GM03348 (cell line): ENCODE measurements at places on chromosomes 3 and 15.
A peak's percentile ranks its signal among the peaks of the same experiment; 100 is the strongest.

GRCh38 chr3:165148876-165149441, 47.2 kb downstream of the SLITRK3 start:
- no peak for DNase-seq

DNA sequence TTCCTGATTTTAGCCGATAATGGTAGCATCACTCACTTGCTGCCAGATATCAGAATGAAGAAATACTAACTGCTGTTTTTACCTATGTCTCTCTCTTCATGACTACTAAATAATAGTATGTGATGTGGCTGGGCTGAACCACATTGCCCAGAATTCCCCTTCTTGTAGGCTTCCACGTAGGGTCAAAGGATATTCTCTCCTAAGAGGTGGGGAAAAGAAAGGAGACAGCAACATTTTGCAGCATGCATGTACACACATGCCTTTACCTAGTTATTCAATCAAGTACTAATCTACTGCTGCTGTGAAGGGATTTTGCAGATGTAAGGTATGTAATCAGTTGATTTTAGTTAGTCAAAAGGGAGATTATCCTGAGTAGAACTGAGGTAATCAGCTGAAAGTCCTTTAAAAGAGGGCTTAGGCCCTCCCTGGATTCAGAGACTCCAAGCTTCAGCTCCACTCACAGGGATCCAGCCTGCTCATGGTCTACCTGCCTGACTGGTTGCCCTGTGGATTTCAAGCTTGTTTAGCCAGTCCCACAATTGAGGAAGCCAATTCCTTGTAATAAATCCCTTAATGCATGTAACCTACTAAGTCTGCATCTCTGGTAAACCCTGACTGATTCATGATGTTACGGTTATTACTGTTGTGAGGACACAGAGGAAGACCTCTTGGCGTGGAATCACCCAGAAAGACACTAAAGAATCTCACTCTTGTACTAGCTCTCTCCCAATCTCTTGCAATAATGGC, 20.4 kb downstream of the PLD1 start:
- no peak for DNase-seq

GRCh38 chr3:125280668-125281361, 68.3 kb upstream of the SLC12A8 start:
- DNase-seq: peak; percentile 26

DNA sequence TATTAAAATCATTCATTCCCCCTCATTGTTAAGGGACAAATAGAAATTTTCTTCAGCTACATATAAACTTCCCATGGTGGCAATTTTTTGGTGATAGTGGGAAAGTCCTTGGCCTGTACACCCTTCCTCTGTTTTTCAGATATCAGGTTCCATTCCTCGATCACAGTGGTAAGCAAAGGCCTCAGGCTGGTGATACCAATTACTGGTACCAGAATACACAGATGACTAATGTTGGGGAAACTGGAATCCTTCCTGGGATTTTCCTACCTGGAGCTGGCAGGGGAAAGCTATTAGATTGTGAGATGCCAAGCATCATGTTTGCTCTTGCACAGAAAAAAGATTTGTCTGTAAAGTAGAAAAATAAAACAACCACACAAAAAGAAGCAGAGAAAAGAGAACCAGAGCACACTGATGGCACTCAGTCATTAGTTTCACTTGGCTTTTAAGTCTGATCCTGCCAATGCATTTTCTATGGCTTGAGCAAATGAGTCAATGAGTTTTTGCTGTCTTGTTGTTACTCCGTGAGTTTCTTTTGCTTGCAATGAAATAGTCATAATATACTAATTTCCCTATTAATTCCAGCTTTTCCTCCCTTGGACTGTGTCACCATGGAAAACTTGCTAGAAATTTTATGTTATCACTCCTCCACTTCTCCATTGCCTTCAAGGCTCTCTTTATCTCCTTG, 795.0 kb downstream of the ROBO1 start:
- DNase-seq: no peak

DNA sequence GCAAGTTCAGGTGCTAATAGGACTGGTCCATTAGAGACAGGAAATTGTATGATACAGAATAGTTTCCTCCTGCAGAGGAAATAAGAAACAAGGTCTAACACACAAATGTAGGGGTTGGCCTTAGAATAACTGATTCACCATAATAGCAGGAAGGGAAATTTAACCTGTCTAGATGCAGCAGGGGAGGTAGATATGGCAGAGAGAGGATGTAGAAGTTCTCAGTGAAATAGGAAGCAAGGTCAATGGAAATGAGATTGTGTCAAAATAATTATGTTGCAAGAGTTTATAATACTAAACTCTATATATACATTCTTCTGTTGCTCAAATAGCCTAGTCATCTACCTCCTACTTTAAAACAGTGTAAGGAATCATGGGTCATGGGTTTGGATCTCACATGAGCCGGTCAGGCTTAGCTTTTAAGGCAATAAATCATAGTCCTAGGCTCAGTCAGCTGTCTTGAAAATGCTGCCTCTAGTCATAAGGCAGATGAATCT, 17.0 kb downstream of the BCL2A1 start:
- DNase-seq: no peak

DNA sequence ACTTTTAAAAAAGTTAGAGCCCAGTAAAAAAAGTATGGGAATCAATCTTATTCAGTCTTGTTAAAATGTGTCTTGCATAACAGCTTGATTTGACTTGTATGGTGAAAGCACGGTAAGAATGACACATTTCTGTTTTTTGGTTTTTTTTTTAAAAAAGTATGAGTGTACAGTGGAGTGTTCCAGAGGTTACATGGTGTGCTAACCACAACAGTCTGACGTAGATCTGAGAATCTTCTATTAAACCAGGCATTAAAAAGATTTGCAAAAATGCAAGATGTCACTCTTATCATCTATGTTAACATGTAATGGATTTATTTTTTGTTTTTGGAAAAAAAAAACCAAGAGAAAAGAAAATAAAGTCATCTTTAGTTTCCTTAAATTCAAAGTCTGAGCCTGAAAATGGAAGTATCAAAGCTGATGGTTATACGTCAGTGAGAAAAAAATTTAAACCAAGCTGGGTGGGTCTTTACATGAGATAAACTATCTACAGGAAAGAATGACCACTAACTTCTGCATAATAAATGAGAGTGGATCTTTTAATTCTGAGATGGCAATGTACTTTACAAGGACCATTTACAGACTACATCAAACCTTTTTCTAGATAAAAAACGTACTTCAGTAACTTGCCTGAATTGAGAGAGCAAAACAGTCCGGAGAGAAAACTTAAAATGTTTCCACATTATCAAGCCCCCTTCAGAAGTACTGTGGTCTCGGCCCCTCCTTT, 1.6 kb downstream of the GABPB1 start:
- peak; percentile 72 for DNase-seq

DNA sequence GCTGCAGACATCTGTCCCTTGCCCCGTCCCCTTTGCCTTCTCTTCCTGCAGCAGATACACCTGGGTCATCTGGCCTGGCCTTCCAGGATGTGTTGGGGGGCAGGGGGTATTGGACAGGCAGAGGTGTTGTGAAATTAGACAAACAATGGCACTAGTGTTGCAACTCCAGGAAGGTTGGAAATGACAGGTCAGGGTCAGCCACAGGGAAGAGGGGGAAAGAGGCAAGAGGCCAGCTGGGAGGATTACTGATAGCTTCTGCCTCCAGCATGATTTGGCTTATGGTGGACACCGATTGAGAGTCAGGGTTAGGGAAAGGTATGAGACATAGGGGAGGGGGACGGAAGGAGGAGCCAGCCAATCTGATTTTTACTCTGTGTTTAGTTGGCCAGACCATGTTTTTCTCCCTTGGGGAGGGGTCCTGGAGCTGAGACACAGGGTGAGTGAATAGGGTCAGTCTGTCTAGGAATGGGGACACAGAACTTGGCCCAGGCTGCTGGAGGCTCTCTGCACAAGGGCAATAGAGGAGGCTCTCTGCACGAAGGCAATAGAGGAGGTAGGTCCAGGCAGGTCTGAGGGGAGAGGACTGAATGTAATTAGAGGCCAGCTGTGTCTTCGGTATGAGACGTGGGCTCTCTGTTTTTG, 3.4 kb upstream of the ATP2B2 start:
- DNase-seq: no peak

DNA sequence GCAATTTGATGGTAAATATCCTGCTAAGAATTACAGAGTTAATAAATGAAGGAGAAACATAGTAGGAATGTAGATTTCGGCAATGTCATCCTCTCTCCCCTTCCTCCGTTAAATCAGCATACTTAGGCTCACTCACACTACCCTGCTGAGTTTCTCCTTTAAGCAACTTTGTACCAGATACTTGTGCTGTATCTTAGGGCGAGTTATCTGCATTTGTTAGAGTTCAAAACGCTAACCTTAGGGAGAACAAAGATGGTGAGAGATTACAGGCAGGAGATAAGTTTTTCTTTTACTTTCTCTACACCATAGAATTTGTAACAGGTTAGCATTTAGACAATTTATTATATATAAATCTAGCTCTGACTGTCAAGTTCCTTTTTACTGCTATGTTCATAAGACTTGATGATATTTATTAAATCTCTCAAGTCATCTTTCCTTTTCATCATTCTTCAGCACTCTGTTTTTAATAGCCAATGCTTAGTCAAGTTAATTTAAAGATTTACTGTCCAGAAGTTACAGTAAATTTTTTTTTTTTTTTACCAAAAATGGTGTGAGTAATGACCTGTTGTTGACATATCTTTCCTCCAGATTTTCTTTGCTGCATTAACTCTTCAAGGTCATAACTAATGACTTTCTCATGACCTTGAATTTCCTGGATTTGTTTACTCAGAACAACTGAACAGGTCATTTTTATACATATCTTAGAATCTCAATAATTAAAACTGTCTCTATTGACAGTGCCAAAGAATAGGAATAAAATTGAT, 22.2 kb downstream of the SUCNR1 start:
- no peak for DNase-seq

- peak; percentile 70 for DNase-seq
Measured at GRCh38 chr3:98817547-98818041, 54.5 kb downstream of the ST3GAL6 start.

DNA sequence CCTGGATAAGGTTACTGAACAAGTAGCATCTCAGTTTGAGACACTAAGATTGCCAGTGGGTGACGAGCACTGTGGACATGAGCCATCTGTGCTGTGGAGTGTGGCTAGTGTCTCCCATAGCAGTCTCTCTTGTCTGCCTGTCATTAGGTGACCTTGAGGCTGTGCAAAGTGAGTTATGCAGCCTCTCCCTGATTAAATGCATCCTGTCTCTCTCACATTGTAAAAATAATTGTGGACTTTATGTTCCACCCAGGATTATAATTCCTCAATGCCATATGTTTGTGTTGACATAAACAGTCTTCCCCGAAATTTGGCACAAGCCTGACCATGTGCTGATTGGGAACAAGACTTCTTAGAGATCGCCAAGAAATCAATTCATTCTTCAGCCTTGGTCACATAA, 168.9 kb downstream of the MYRIP start:
- DNase-seq: no peak

GRCh38 chr3:119500901-119501300, 2.6 kb downstream of the TIMMDC1 start:
- no peak for DNase-seq

DNA sequence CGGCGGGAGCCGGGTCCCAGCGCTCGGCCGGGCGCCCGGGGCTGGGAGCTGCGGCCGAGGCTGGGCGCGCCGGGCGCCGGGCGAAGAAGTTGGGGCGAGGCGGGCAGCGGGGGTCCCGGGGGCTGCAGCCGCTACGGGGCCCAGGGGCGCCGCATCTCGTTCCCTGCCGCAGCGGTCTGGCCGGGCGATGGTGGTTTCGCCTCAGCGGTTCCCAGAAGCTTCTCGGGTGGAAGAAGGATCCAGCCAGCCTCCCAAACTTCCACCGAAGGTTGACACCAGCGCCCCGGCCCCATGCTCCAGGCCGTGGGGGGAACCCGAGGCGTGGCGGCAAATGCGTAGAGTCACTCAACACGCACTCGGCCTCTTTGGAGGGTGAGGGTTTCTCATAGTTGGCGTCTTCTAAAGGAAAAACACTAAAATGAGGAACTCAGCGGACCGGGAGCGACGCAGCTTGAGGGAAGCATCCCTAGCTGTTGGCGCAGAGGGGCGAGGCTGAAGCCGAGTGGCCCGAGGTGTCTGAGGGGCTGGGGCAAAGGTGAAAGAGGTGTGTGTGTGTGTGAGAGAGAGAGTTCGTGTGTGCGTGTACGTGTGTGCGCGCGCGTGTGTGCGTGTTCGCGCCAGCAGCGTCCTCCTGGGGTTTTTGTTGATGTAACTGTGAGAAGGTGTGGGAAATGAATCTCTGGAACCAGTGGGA, 940 bp downstream of the BOC start:
- peak; percentile 57 for DNase-seq

DNA sequence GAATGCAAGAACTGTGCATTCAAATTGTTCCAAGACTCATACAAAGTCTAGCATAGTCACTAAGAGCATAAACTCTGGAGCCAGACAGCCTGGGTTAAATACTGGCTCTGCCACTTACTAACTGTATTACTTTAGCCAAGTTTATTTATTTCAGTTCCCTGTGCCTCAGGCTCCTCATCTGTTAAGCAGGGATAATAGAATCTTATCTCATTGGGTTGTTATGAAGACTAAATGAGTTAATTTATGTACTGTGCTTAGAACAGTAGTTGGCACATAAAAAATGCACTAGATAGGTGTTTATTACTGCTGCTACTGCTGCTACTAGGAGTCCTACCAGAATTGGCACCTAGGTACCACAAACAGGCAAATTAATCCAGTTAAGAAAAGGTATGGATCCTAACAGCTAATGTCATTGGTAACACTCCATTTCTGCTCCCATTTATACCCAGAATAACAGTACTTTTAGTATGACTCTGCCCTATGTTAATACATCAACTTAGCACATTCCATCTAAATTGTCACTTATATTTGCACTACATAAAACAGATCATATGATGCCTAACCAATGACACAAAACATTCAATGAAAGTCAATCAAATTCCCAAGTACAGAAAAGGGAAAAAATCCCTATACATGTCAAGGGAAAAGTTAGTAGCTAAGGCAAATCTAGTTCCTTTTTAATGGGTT, 45.7 kb downstream of the GSK3B start:
- no peak for DNase-seq

GRCh38 chr3:8324747-8325146, 176.9 kb upstream of the LMCD1 start:
- peak; percentile 77 for DNase-seq
